ENCODE measurements at places on chromosomes 12 and 14. TPM values are rescaled to one million over a fixed set of nuclear protein-coding genes. Genes with fewer than 3 reads are reported as not detected.

Gene FAM186B
- 3.8 TPM for polyA plus RNA-seq

Gene PCED1B
- polyA plus RNA-seq, result 5.9 TPM

Gene LRRIQ1
- 46.8 TPM for polyA plus RNA-seq

Gene AP5M1
- polyA plus RNA-seq, result 60.3 TPM

Gene CTSG
- 0.88 TPM for polyA plus RNA-seq

Gene LRFN5
- polyA plus RNA-seq, result 10.8 TPM

Gene PTPN21
- 37.9 TPM for polyA plus RNA-seq

Gene KRT72
- 0.17 TPM for polyA plus RNA-seq

Gene RTL1
- 0.03 TPM for polyA plus RNA-seq

Gene JDP2
- polyA plus RNA-seq, result 23.1 TPM

Gene KERA
- polyA plus RNA-seq, result 0.07 TPM

Gene AKAP6
- 3.0 TPM for polyA plus RNA-seq

Gene PPP4R4
- 0.25 TPM for polyA plus RNA-seq

Gene ENDOU
- polyA plus RNA-seq, result 0.13 TPM

Gene KTN1
- polyA plus RNA-seq, result 176 TPM

Gene NPFF
- 0.73 TPM for polyA plus RNA-seq

Gene RIMBP2
- polyA plus RNA-seq, result 12.7 TPM

Gene HOXC12
- polyA plus RNA-seq, result not detected

Gene PRKD1
- polyA plus RNA-seq, result 25.8 TPM

Gene CMTM5
- 2.2 TPM for polyA plus RNA-seq

Gene TTC5
- polyA plus RNA-seq, result 28.2 TPM

Gene PTPRR
- 0.68 TPM for polyA plus RNA-seq

Gene SDSL
- 15.7 TPM for polyA plus RNA-seq

Gene PLCZ1
- 1.2 TPM for polyA plus RNA-seq

Gene TAS2R14
- polyA plus RNA-seq, result 3.1 TPM

Gene ACOT6
- not detected for polyA plus RNA-seq

Gene CPNE8
- polyA plus RNA-seq, result 11.8 TPM

Gene KRT3
- polyA plus RNA-seq, result not detected

Gene IFNG-AS1
- polyA plus RNA-seq, result 0.08 TPM

Gene COL2A1
- polyA plus RNA-seq, result 42.7 TPM

Measured in left renal cortex interstitium (tissue), 4 donors.